ENCODE measurements at places on chromosomes 1 and 21.
A peak's percentile ranks its signal among the peaks of the same experiment; 100 is the strongest.

- H3K4me3 ChIP-seq = no peak overlapping the region
- H3K27me3 ChIP-seq = no peaks in the 10 kb centered on the region
- peaks cover 3% of the 10 kb centered on the region for H3K36me3 ChIP-seq
- H3K27ac ChIP-seq = no peak overlapping the region
- peaks cover 5% of the 10 kb centered on the region for H3K4me1 ChIP-seq
These were observed 31.6 kb upstream of the NBL1 start for GRCh38 chr1:19612530-19612929.

- no peak overlapping the region for H3K4me3 ChIP-seq
- no peaks in the 10 kb centered on the region for H3K36me3 ChIP-seq
- no peak overlapping the region for H3K27ac ChIP-seq
- no peak for DNase-seq
These were observed 139.7 kb upstream of the BEND5 start for GRCh38 chr1:48916130-48917069.

GRCh38 chr1:199243423-199244061 lies 604.7 kb downstream of the PTPRC start:
- DNase-seq = peak; percentile 46
- H3K27me3 ChIP-seq = no peaks in the 10 kb centered on the region
- no peaks in the 10 kb centered on the region for H3K36me3 ChIP-seq
- H3K4me3 ChIP-seq = no peak overlapping the region

- DNase-seq = no peak
- no peaks in the 10 kb centered on the region for H3K27me3 ChIP-seq
- H3K36me3 ChIP-seq = peaks cover 26% of the 10 kb centered on the region
- H3K4me1 ChIP-seq = peaks cover 38% of the 10 kb centered on the region
- no peak overlapping the region for H3K4me3 ChIP-seq
- no peak overlapping the region for H3K27ac ChIP-seq
These were observed 67.8 kb downstream of the SLC19A1 start for GRCh38 chr21:45474323-45474950.
